ENCODE measurements at places on chromosomes 1 and 21. TPM values are rescaled to one million over a fixed set of nuclear protein-coding genes. Genes with fewer than 3 reads are reported as not detected.

DNA sequence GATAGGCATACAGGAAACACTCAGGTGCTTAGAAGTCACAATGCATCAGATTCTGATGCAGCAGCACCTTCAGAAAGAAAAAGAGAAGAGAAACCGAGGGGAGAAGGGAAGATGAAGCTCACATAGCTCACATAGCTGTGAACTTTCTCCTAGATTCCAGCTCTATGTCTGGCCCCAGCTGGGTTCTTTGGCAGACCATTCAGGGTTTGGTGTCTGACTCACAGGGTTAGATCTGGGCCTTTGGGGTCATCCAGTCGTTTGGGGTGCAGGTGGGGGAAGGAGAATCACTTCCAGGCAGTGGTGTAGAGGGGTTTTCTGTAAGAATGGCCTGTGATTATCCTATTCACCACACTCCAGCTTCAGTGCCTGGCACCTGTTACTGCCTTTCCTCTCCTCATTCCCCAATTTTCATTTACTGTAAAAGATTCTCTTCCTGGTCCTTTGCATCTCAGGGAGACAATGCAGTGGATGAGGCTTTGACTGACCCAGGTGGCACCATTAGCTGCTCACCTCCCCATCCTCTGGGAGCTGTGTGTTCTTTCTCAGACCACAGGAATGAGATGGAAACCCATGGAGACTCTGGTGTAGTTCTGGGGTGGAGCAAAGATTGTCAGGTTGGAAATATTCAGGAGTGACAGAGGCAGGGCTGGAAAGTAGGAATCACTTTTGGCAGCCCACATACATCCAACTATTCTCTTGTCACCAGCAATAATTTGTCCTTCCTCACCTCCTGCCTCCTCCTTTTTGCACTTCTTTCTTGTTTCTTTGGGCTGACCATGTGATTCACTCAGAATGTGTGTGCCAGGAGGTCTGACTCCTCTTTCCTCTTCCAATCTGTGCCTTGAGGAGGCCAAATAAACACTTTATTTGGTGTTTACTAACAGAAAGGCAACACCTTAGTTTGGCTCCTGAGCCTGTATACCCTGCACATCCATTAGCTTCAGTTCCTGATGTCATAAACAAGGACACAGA is 103.3 kb downstream of the PAPPA2 start:
- no peak overlapping the region for H3K4me3 ChIP-seq
- no peak overlapping the region for H3K27ac ChIP-seq
- DNase-seq = no peak
- no peaks in the 10 kb centered on the region for H3K36me3 ChIP-seq
- peaks cover 14% of the 10 kb centered on the region for H3K27me3 ChIP-seq

The MATN1 gene
- total RNA-seq = 0.24 TPM

GRCh38 chr1:153490272-153491051 is 30.0 kb upstream of the S100A7 start:
- peak overlapping the region; percentile 38 for H3K4me3 ChIP-seq
- H3K27me3 ChIP-seq = peaks cover 4% of the 10 kb centered on the region

- H3K4me3 ChIP-seq = no peak overlapping the region
- H3K4me1 ChIP-seq = peaks cover 4% of the 10 kb centered on the region
- no peak for DNase-seq
- peaks cover 6% of the 10 kb centered on the region for H3K27me3 ChIP-seq
- no peaks in the 10 kb centered on the region for H3K36me3 ChIP-seq
- no peak overlapping the region for H3K27ac ChIP-seq
Observed at GRCh38 chr1:213649373-213649772, 338.4 kb upstream of the PROX1 start.

The ANKRD35 gene
- 0.56 TPM for total RNA-seq

DNA sequence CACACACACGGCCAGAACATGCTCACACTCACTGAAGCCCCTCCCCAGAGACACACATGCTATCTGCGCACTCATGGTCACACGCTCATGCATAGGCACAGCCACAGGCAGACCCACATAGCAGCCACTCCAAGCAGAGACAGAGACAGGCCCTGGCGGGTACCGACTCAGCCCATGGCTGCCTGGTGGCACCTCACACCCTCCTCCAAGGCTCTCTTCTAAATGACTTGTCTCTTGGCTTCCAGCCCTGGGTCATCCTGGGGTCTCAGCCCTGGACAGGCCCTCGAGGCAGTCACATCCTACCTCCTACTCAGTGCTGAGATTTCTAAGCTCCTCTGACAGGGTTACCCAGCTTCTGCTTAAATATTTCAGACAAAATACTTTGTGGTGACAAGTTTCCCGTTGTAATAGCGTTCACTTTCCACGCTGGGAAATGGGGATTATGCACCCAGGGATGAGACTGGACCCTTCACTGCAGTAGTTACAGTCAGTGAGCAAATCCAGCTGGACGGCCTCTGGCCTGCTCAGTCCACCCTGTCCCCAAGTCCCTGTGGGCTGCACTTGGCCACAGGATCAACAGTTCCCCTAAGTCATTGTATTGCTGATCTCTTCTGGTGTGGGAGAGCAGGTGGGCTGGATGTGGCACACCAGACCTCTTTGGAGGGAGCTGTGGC is 2.9 kb upstream of the NFASC start:
- no peaks in the 10 kb centered on the region for H3K4me1 ChIP-seq
- no peak overlapping the region for H3K4me3 ChIP-seq
- no peaks in the 10 kb centered on the region for H3K36me3 ChIP-seq
- peaks cover 46% of the 10 kb centered on the region for H3K27me3 ChIP-seq
- DNase-seq = no peak

GRCh38 chr1:31796707-31797106 is 19.1 kb downstream of the SPOCD1 start:
- no peak overlapping the region for H3K4me3 ChIP-seq
- H3K27me3 ChIP-seq = peaks cover 28% of the 10 kb centered on the region
- H3K4me1 ChIP-seq = peaks cover 15% of the 10 kb centered on the region
- no peaks in the 10 kb centered on the region for H3K36me3 ChIP-seq
- DNase-seq = peak; percentile 61

The PIK3C2B gene
- 77.5 TPM for total RNA-seq

GRCh38 chr1:37069406-37069805 is 35.1 kb upstream of the GRIK3 start:
- no peak overlapping the region for H3K4me3 ChIP-seq
- DNase-seq = no peak
- H3K4me1 ChIP-seq = no peaks in the 10 kb centered on the region
- no peak overlapping the region for H3K27ac ChIP-seq
- H3K36me3 ChIP-seq = no peaks in the 10 kb centered on the region

DNA sequence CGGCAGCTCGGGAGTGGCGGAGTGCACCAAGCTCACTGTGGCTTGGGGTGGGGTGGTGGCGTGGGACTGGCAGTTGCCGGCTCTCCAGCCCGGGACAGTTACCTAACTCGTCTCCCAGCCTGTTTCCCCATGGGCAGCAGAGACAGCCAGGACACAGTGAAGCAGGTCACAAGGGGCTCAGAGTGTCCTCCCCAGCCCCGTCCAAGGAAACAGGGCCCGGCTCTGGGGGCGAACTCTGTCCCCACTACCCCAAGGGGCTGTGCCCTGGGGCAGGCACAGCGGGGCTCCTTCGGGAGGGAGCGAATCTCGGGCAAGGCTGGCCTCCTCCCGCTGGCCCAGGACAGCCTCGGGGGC is 759 bp downstream of the GPR157 start:
- peak overlapping the region; percentile 91 for H3K4me3 ChIP-seq
- peaks cover 7% of the 10 kb centered on the region for H3K27me3 ChIP-seq
- no peaks in the 10 kb centered on the region for H3K36me3 ChIP-seq
- H3K4me1 ChIP-seq = peaks cover 15% of the 10 kb centered on the region
- peak overlapping the region; percentile 96 for H3K27ac ChIP-seq

The PUM1 gene
- 185 TPM for total RNA-seq

DNA sequence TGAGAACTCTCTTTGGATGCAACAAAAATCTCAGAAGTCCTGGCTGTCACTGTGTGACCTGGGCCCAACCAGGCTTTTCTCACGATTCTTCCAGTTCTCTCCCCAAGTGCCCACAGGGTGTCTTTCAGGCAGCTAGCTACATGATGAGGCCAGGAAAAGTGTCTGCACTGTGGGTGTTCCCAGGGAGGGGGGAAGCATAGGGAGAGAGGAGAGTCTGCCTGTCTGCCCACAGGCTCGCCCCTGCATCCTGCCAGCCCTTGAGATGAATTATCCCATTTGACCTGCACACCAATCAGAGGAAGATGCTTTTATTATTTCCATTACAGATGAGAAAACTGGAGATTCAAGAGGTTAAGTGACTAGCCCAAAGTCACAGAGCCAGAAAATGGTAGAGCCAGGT is 27.8 kb downstream of the FOXO6 start:
- H3K36me3 ChIP-seq = peaks cover 5% of the 10 kb centered on the region
- peaks cover 48% of the 10 kb centered on the region for H3K4me1 ChIP-seq
- H3K27me3 ChIP-seq = peaks cover 24% of the 10 kb centered on the region
- H3K27ac ChIP-seq = no peak overlapping the region

- no peak for DNase-seq
- H3K4me3 ChIP-seq = no peak overlapping the region
- peaks cover 34% of the 10 kb centered on the region for H3K27me3 ChIP-seq
- H3K36me3 ChIP-seq = no peaks in the 10 kb centered on the region
- H3K27ac ChIP-seq = no peak overlapping the region
- H3K4me1 ChIP-seq = peaks cover 20% of the 10 kb centered on the region
Observed at GRCh38 chr1:61047061-61047460, 35.3 kb upstream of the NFIA start.

DNA sequence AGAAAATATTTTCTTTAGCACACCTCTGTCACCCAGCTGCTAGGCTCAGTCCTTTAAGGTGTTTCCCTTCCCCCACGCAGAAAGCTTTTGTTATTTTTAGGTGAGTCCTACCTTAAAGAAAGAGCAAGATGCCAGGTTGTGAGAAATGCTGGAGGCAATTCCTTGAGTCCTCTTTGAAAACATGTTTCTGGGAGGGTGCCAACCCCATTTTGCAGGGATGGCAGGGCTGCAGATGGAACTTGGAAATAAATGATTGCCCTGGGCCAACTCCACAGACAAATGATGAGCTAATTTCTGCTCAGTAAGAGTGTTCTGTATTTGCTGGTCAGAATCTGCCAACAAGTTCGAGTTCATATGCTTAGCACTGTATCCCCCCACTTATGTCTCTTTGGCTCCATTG is 119.2 kb upstream of the RAB3GAP2 start:
- no peaks in the 10 kb centered on the region for H3K4me1 ChIP-seq
- no peak overlapping the region for H3K27ac ChIP-seq
- H3K4me3 ChIP-seq = no peak overlapping the region
- DNase-seq = no peak
- peaks cover 3% of the 10 kb centered on the region for H3K27me3 ChIP-seq

The DNTTIP2 gene
- 47.1 TPM for total RNA-seq

DNA sequence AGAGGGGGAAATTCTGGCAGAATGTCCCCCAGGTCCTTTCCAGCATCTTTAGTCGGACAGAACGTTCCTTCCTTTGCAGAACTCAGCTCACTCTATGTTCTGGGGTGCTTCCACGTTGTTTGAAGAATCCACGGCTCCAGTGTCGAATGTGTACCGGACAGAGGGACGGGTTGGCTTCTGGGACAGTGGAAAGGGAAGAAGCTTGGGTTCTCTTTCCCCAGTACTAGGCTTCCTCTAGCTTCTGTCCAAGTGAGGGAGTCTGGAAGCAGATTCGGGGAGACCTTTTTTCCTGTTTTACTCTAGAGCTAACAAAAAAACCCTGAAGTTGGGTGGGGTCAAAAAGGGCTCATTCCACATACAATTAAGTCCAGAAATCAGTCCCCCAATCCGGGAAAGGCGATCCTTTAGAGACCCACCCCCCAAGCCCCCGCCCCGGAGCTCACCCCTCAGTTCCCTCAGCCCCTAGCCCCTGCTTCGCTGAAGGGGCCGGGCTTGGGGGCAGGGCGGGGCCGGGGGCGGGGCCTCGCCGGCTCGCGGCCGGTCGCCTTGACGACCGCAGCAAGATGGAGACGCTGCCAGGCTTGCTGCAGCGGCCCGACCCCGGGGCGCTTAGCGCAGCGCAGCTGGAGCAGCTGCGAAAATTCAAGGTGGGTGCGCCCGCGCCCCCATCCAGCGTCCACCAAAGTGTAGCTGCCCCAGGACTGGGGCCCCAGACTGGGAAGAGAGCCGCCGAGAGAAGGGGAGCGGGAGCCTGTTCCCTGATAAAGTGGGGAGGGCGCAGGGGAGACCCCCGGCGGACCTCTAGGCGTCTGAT is at the start of gene RIIAD1:
RIIAD1 (plus strand) TSS at position 549 of the 814 bp plus-strand sequence; CDS start at position 564, 15 bp downstream.
- peak within 1 kb of the TSS; percentile 82 for H3K4me3 ChIP-seq
- H3K4me1 ChIP-seq = peaks cover 24% of the 10 kb centered on the region

DNA sequence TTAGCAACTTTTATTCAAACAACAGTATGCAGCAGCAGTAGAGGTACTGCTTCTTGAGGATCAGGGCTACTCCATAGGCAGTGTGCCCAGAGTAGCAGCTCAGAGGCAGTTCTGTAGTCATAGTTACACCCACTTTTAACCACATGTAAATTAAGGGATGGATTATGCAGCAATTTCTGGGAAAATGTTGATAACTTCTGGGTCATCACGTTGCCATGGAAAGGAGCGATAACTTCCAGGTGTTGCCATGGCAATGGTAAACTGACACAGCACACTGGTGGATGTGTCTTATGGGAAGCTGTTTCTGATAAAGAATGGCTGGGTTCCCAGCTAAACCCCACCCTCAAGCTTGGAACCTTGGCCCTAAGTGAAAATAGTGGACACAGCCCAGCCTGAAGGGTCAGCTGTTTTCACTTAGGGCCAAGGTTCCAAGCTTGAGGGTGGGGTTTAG is 29.0 kb upstream of the PLA2G2A start:
- no peaks in the 10 kb centered on the region for H3K36me3 ChIP-seq
- no peak overlapping the region for H3K27ac ChIP-seq
- peaks cover 45% of the 10 kb centered on the region for H3K27me3 ChIP-seq
- no peak overlapping the region for H3K4me3 ChIP-seq
- DNase-seq = no peak

GRCh38 chr1:29469457-29469856 is 233.1 kb downstream of the PTPRU start:
- peaks cover 31% of the 10 kb centered on the region for H3K4me1 ChIP-seq
- H3K4me3 ChIP-seq = no peak overlapping the region
- peaks cover 20% of the 10 kb centered on the region for H3K27me3 ChIP-seq
- no peak overlapping the region for H3K27ac ChIP-seq
- DNase-seq = no peak

The SOX13 gene
- 38.5 TPM for total RNA-seq

DNA sequence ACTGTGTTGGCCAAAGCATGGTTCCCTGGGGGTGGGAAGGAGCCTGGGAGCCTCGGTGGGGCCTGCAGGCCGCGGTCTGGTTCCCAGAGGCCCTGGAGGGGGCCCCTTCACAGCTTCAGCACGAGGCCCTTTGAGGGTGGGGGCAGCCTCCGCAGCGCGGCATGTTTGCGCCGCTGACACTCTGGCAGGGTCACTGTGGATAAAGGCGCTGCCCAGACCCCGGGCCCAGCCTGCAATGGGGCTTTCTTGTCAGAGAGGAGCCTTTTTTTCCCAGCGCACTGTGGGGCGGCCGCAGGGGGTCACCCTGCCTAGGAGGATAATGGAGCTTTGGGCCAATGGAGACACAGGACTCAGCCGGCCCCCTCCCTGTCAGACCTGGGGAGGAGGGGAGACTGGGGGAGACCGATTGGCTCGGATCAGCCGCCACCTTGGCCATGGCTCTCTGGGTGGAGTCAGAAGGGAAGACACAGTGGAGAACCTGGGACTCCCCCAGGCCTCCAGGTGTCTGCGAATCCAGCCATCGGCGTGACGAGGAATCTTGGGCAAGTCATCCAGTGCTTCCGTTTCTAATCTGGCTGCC is 26.0 kb downstream of the EPHB2 start:
- H3K27ac ChIP-seq = no peak overlapping the region
- H3K36me3 ChIP-seq = no peaks in the 10 kb centered on the region
- peaks cover 24% of the 10 kb centered on the region for H3K4me1 ChIP-seq
- DNase-seq = no peak

The CD160 gene
- total RNA-seq = not detected

All from type B pancreatic cell (in vitro differentiated cells).